ENCODE measurements at places on chromosomes 4 and X.

- no peak for DNase-seq
These were observed 187.7 kb downstream of the UNC5C start for GRCh38 chr4:95360906-95361695.

- no peak for DNase-seq
These were observed 85.5 kb downstream of the CAMK2D start for GRCh38 chr4:113675731-113676697.

DNA sequence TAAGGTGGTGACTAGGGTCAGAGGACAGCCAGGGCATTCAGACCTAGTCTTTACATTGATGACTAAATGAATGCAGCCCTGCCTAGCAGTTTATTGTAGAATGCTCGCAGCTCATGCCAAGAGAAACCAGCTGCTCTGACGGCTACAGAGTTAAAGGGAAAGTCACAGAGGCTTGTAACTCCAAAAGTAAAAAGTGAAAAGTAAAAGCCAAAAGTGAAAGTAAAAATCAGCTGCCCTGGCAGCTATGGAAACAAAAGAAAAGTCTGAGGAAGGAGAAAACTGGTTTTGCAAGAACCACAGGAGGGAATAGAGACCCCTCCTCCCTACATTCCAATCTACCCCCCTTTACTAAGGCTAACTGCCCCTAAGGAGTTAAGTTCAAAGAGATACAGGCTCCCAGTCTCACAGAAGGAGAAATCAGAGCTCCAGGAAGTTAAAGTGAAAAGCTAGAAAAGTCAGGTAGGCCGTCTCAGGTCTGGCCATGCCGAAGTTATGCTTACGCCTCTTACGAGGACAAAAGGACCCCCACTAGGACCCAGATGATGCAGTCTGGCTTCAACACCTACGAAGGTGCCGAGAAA lies 6.0 kb downstream of the GAGE10 start:
- no peak for DNase-seq

DNA sequence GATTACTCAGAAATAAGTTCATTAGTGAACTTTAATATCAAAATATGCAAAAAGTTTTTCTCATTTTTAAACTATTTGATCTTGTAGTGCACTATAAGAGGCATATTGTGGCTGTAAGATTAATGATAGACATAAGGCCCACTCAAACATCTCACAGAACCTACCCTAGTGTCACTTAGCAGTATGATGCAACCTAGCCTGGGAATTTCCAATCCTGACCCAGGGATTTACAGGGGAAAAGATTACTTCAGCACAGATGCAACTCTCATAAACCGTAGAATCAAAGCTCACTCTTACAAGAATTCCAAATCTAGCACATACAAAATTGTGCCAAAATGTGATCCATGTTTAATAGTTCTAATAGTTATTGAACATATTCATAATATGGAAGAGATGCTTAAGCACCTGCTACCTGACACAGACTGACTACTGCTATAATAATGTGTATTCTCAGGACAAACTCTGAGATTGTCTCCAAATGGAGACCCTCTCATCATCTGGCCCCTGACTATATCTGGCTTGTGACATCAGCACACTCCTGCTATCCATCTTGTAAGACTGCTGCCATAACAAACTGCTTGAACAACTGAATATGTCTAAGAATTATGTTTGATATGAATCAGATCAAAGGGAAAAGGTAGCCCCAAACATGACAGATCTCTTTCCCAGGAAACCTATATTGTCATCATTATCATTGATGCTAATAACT lies 271.9 kb downstream of the PABPC4L start:
- DNase-seq: no peak

DNA sequence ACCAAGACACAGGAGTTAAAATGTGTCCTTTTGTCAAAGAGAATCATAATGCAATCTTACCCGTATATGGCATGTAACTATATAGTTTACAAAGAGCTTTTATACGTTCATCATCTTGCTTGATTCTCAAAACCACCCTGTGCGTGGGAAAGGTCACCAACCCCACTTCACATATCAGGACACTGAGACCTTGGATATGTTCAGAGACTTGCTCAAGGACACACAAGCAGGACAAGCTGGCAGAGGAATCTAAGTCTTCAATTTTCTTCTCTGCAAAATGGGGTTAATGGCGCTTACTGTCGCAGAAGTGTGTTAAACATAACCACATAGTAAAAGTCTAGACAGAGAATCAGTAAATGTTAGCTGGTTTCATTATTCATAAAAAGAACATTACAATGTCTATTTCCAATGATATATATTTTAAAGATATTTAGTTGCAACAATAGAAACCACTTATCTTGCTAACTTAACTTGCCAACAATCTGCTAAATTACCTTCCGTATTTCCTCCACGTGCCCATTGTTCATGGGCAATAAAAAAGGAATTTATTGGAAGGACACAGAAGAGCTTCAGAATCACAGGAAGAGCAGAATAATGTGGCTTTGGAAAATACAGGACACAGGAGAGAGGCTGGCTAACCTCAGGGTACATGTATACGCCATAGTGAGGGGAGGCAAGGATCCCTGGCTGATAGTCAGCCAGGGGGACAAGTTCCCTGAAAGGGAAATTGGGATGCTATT lies 64.6 kb upstream of the TAPT1 start:
- no peak for DNase-seq
